ENCODE measurements at places on chromosomes 5 and 9. TPM values are rescaled to one million over a fixed set of nuclear protein-coding genes. Genes with fewer than 3 reads are reported as not detected.

- no peak overlapping the region for H3K27ac ChIP-seq
- no peaks in the 10 kb centered on the region for H3K36me3 ChIP-seq
- H3K4me1 ChIP-seq, result no peaks in the 10 kb centered on the region
- no peak overlapping the region for H3K4me3 ChIP-seq
Observed at GRCh38 chr5:127133071-127133470, 59.8 kb upstream of the C5orf63 start.

DNA sequence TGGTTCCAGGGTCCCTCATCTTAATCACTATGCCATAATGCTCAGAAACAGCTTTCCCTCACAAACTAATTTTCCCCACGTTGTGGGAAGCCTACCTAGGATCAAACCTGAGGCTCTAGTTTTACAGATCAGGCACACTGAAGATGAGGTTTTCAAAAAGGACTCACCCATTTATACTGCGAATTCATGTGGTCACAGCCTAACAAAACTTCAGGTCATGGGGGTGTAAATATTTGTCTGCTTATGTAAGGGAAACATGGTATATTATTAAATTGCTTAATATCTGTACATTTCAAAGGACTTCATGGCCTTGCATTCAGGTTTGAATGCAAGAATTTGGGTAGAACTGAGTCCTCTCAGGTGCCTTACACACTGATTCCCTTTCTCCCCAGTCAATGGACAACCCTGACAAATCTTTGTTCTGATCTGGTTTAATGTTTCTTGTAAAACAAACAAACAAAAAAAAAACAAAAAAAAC, 12.1 kb downstream of the ZFAND5 start:
- no peak overlapping the region for H3K4me3 ChIP-seq
- H3K36me3 ChIP-seq, result peaks cover 41% of the 10 kb centered on the region
- peaks cover 16% of the 10 kb centered on the region for H3K4me1 ChIP-seq
- no peak for DNase-seq
- no peak overlapping the region for H3K27ac ChIP-seq
- H3K27me3 ChIP-seq, result no peaks in the 10 kb centered on the region

DNA sequence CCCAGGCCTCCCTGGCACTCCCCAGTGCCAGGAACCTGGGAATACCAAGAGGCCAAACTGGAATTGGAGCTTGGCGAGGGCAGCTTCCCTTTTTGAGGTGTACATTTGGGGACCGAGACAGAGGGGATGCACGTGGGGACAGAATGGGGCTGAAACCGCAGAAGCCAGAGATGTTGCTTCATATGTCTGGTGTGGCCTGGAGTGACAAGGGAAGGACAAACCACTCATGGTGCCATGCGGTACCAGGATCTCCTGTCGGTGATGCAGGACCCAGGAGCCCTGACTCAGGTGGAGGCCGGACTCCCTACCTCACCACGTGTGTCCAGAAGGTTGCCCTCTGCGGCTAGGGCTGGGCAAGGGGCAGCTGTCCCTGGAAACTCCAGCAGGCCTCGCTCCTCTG, 4.0 kb upstream of the CSF2 start:
- no peak for DNase-seq
- no peak overlapping the region for H3K27ac ChIP-seq
- no peaks in the 10 kb centered on the region for H3K36me3 ChIP-seq
- H3K27me3 ChIP-seq, result no peaks in the 10 kb centered on the region
- H3K4me1 ChIP-seq, result no peaks in the 10 kb centered on the region

The GZMA gene
- not detected for total RNA-seq

GRCh38 chr5:6408627-6409446, 30.5 kb upstream of the MED10 start:
- H3K27ac ChIP-seq, result no peak overlapping the region
- peak; percentile 5 for DNase-seq
- no peaks in the 10 kb centered on the region for H3K27me3 ChIP-seq
- no peaks in the 10 kb centered on the region for H3K4me1 ChIP-seq
- no peaks in the 10 kb centered on the region for H3K36me3 ChIP-seq
